ENCODE measurements at places on chromosomes 16 and 17.

DNA sequence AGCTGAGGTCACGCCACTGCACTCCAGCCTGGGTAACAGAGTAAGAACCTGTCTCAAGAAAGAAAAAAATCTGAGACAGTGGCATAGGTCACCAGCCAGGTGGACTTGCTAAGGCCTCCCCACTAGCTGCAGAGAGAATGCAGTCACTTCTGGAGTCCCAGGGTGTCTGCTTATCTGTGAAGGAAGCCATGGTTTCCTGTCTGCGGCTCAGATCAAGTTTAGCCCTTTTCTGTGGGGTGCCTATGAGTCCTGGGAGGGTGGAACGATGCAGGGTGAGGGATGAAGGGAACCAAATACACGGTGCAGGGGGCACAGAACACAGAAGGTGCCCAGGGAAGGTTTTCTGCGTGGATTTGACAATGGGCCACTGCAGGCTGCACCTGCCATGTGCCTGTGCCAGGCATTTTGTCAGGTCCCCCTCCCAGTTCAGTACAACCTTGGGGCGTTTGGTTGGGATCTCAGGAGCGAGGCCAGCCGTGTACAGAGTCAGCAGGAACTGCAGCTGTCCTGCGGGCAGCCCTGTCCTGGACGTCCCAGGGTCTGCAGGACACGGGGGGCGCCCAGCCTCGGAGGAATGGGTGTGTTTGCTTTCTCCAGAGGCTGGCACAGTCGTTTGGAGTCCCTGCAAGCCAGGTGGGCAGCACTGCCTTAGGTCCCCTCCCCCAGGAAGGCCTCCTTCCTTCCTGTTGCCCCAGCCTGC lies 41.8 kb downstream of the RAB11FIP4 start:
- DNase-seq = no peak

DNA sequence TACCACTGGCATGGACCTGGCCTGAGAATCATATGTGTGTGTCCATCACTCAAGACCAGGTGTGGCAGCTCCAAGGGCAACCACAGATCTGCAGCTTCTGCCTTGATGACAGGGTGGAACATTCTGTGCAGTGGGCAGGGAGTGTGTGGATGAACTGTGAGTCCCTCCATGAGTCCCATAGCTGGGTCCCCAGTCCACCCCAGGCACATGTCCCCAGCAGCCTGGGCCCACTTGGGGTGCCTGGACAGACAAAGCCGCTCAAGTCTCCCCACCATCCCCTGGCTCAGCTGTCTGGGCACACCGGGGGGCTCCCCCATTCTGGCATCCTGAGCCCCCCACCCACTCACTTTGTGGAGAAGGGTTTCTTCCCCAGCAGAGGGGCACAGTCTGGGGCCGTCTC lies 4.6 kb upstream of the KRT16 start:
- no peak for DNase-seq

- DNase-seq = no peak
Observed at GRCh38 chr17:1608676-1609075, 20.0 kb downstream of the SLC43A2 start.

GRCh38 chr17:57705921-57706695 lies 39.0 kb downstream of the CCDC182 start:
- no peak for DNase-seq

DNA sequence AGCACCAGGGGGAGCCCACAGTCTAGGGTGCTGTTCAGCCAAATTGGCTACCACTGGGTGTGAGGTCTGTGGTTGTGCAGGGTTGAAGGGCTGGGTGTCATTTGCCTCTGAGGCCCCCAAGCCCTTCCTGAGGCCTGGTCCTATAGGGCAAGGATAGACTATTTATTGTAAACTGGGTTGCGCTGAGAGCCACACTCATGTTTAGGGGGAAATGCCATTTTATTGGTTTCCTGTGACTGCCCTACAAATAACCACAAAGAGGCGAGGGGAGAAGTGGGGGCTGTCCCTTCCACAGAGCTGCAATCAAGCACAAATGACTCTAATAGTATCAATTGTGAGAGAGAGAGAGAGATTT lies 3.6 kb upstream of the ZCCHC14 start:
- no peak for DNase-seq

DNA sequence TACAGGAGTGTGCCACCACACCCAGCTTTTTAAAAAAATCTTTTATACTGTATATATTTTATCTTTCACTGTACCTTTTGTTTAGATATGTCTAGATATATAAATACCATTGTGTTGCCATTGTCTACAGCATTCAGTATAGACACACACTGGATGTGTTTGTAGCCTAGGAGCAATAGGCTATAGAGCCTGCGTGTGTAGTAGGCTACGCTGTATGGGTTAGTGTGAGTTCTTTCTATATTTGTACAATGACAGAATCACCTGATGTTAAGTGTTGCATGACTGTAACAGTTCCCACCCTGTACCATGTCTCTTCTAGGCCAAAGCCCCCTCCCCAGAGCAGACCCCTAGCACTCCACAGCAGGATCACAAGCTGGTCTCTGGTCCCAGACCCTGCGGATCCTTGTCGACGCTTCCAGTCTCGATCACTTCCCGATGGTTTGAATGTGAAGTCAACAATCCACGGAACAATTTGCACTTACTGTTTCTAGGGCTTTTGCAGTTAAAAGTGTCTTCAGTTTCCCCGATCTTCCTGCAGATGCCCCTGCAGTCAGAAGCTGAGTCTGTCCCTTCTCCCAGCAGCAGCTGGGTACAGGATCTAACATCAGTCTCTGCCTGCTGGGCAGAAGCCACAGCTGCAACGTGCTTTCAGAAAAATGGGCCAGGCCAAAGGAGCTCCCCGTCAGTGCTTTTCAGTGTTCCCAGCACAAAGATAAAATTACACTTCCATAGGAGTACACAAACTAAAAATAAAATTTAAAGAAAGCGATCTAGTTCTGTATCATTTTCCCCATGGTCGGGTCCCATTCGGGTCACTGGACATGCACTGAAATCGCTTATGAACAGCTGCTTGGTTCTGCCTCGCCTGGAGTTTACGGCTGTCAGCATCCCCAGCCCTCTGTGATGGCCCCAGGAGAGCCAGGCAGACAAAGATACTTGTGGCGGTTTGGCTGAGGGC lies 35.4 kb downstream of the ADAM11 start:
- DNase-seq = no peak

DNA sequence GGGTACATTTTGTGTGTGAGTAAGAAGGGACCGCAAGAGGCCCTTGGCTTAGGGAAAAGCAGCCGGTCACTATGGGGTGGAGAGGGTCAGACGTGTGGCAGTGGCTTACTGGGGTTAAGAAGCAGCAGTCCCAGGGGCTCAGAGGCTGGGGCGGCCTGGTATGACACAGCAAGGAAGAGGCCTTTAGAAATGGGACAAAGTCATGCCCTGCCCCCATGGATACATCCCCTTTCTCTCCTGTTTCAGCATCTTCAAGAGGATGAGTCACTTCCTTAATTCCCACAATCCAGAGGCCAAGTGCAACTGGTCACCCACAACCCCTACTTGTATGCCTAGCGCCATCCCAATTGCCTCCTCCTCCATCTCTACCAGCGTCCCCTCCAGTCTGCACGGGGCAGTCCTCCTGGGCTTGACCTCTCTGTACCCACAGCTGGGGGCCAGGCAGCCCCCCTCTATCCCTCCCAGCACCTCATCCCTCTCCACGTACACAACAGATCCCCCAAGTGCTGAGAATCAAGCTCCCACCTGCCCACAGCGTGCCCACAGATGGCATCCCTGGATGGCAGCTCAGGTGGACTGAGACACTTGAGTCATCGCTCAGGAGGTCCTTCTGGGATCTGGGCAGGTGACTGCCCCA lies 6.9 kb upstream of the EFTUD2 start:
- DNase-seq = no peak

DNA sequence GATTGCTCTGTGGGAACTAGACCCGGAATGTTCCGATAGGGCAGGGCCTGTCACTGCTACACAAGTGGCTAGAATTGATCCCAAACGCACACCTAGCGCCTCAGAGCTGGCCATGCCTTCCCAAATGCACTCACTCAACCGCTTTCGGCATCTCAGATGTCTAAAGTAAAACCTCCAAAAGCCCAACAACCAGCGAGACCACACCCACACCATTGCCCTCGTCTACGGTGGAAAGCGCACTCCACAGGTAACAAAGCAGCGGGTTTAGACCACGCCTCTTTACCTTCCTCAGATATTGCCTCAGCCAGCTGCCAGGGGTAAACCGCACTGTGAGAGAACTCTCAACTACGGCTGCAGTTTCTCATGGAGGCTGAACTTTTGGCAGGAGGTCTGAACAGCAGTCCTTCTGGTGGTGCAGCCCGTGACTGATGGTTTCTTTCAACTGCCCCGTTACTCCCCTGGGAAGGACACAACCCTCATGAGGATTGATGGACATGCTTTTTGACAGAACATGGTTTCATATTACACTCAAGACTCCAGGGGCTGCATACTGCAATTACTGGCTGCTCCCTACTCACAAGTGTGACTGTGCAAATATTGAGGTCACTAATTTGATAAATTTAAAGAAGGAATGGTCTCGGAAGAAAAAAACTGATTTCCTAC lies 34.5 kb downstream of the USP7 start:
- no peak for DNase-seq

DNA sequence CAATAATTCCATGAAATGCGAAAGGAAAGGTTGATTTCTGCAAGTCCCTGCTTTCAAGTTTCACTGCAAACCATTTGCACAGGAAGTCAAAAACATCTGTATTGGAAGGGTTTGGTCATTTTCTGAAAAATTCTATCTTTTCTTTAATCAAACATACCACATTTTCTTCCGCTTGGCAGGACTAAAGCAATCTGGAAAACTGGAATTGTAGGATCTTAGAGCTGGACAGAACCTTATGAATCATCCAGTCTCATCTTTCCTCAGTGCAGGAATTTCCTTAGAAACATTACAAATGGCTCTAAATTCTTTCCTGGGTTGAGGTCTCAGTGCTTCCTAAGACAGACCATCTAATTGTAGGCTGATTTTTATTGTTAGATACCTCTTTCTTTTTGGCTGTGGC lies 111.5 kb upstream of the ELAC2 start:
- DNase-seq = no peak

DNA sequence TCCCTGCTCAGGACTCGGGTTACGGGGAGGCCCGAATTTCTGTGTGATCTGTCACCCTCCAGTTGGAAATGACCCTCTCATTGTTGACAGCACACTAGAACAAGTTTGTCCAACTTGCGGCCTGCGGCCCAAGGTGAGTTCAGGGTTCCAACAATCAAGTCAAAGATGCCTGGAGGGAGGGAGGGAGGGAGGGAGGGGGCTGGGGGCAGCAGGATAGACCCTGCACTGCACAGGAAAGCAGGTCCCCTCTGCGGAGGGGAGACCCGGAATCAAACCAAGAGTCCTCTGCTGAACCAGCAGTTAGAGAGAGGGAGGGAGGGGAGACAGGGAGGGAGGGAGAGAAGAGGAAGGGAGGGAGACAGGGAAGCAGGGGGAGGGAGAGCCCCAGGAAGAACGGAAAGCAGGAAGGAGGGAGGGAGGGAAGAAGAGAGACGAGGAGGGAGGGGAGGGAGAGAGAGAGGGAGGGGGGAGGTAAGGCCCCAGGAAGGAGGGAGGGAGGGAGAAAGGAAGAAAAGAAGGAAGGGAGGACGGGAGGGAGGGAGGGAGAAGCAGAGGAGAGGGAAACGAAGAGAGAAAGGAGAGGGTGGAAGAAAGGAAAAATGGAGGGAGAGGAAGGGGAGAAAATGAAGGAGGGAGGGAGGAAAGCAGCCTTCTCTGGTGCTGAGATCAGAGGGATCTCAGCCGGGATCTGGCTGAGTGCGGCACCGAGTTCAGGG lies 96.7 kb upstream of the CDH5 start:
- DNase-seq = no peak

DNA sequence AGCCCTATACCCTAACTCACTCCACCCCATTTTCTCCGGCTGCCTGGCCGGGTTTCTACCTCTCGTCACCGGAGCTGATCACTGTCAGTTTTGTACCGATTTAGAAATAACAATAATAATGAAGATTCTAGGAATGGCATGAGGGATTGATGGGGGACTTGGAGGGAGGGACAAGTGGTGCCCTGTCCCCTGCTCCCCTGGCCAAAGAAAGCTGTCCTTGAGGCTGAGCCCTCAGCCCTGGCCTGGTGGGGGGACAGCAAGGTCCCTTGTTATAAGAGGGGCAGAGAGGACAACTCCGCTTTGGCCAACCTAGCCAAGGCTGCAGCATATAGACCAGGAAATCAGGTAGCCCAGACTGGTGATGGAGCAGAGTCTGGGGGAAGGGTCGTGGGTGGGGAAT lies 10.5 kb downstream of the GAS2L2 start:
- no peak for DNase-seq

DNA sequence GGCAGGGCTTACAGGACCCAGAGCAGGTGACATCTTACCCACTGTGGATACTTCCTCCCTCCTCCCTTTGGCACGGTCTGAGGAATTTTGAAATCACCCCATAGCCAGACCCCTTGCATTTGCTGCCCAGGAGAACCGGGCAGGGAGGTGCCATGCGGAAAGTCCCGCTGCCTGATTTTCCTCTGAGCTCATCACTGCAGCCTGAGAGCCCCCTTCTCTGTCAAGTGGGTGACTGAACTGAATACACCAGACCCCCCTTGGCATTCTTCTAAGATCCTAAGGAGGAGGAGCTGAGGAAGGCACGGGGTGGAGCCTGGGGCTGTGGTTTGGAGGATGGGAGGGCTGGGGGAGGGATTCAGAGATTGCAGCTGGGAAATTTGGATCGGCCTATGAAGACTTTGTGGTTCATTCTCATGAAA lies 173.4 kb downstream of the RAB11FIP4 start:
- no peak for DNase-seq

- no peak for DNase-seq
Observed at GRCh38 chr16:9594946-9595345, 503.5 kb downstream of the HAPSTR1 start.

- no peak for DNase-seq
Observed at GRCh38 chr17:69539781-69540319, 125.4 kb downstream of the MAP2K6 start.

- DNase-seq = no peak
Observed at GRCh38 chr17:2089021-2089422, 34.1 kb downstream of the HIC1 start.

DNA sequence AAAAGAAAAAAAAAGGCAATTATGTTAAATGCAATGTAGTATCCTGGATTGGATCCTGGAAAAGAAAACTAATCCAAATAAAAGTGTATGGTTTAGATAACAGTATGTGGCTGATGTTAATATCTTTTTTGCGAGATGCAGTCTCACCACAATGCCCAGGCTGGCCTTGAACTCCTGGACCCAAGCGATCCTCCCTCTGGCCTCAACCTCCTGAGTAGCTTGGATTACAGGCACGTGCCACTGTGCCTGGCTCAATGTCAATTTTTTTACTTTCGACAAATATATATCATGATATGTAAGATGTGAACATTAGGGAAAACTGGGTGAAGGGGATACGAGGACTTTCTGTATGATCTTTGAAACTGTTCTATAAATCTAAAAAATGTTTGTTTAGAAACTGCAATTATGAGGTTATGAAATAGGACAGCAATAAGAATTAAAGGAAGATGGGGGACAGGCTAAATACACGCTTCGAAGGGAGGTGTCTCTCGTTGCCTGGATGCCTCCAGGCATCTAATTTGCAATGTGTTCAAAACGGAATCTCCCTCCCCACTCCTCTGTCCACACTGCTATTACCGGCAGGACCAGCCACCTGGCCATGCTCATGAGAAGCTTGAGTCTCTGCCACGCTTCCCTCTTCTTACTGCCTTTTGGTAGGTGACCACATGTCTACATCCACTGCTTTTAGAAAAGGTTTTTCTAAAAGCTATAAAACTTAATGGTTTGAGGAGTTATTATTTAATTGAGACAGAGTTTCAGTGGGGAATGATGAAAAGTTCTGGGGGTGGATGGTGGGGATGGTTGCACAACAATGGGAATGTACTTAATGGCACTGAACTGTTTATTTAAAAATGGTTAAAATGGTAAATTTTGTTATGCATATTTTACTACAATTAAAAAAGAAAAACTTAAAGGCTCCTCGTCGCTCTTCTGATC lies 15.2 kb downstream of the UBE2O start:
- no peak for DNase-seq

GRCh38 chr16:29926711-29927052 lies 656 bp upstream of the KCTD13 start:
- no peak for DNase-seq
